ENCODE measurements at places on chromosomes 2 and 18.
A peak's percentile ranks its signal among the peaks of the same experiment; 100 is the strongest.

DNA sequence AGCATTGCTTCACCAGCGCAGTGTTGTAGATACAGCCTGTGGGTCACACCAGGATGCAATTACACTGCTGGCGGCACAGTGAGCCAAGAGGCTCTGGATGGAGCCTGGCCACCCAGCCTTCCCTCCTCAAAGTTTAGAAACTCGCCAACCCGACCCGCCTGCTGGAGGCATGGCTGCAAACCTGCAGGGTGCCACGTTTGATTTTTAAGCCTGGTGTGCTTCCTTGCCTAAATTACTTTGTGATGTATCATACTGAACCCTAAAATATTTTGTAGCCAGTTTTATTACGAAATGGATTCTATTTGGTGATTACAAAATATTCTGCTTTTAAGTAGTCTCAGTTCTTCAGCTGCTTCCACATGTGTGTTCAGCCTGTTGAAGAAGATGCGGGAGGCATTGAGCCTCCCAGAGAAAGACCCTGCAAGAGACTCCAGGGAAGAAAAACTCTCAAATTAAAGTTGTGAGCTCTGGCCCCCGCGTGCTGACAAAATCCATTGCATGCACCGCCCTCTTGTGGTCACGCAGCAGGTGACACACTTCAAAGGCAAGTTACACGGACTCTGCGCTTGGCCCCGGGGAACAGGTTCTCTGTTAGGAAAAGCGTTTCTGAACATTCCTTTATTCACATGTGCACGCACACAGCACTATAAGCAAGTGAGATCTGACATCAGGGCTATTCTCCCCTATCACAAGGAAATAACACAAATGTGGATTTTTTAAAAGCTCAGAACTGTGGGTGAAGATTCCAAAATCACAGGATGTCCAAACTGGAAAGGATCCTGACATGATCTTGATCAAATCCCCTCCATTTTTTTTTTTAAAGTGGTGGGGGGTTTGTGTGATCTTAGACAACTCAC lies 63.0 kb upstream of the TWIST2 start:
- DNase-seq: peak; percentile 76

DNA sequence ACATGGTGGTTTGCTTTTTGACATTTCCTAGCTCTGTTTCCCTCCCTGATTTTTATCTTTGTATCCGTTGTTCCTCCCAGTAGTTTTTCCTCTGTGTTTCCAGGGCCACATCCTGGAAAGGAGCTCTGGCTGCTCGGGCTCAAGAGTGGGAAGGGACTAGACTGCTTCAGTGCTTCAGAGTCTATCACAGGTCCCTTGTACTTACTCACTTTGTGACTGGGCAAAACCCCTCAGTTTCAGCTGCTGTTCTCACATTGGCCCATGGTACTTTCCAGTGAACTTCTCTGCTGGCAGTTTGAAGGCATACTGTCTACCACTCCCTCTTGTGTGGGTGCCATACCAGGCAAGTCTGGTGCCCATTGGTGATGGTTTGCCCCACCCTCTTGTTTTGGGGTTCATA lies 7.5 kb upstream of the STAMBP start:
- no peak for DNase-seq

GRCh38 chr2:70247364-70248180 lies 856 bp downstream of the TIA1 start:
- DNase-seq: peak; percentile 55

GRCh38 chr18:57780706-57781347 lies 22.3 kb downstream of the ATP8B1 start:
- peak; percentile 32 for DNase-seq

DNA sequence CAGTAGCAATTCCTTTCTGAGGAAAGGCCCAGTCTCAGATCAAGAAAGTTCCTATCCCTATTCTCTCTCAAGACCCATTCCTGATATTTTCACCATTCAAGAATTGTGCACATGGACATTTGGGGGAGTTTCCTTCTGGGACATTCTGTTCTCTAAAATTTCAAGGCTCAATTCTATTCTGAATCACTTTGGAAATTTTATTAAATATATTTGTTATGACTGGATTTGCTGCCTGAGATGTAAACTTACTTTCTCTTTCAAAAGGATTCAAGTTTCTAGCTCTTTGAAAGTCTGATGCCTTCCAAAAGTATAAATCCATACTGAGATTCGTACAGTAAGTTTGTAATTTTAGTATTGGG lies 55.3 kb upstream of the STK17B start:
- no peak for DNase-seq
